Daoy (cell line): ENCODE measurements at places on chromosomes 1 and 21.

- DNase-seq: peak; percentile 95
Observed at GRCh38 chr1:77039739-77040138, 172.5 kb downstream of the ST6GALNAC5 start.

DNA sequence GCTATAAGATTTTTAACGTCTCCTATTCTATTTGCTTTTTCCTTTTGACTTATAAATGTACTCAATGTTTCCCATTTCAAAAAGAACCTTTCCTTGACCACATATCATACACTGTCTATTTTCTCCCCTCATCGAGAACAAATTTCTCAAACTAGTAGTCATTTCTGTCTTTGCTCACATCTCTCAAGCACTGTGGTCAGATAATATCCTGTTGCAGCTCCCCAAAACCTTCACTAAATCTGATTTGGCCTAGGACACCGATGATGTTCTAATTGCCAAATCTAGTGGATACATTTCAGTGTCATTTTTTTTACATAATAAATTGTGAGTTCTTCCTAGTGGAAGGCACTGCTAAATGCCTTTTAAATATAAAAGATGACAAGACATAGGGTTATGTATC lies 19.4 kb downstream of the CXADR start:
- DNase-seq: no peak

DNA sequence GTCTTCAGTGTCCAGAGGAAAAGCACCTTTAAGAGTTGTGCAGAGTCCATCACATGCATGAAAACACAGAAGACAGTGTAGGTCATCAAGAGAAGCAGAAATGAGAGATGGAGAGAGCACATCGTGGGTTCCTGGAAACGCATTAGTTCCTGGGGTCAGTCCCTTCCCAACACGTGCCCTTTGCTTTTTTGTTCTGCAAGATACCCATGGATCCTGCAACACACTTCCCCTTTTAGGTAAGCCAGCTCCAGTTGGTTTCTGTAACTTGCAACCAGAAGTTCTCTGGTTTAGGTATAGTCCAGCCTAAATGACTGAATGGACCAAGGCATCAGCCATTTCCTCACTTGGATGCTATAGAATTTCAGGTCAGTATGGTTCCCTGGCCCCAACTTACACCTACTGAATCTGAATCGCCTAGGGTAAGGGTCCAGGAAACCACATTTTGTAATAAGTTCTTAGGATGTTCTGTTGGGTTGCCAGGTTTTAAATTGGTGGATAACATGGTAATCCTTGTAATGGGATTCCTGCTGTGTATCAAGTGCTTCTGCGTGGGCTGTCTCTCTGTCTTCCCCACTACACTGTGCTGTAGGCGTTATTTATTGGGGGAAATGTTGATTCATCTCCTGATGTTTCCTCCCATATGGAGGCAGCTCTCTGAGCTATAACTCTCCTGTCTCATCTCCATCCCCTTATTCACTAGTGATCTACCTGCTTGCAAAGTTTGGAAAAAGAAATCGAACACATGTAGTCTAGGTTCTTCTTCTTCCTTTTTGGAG lies 230.6 kb downstream of the TNR start:
- DNase-seq: no peak

DNA sequence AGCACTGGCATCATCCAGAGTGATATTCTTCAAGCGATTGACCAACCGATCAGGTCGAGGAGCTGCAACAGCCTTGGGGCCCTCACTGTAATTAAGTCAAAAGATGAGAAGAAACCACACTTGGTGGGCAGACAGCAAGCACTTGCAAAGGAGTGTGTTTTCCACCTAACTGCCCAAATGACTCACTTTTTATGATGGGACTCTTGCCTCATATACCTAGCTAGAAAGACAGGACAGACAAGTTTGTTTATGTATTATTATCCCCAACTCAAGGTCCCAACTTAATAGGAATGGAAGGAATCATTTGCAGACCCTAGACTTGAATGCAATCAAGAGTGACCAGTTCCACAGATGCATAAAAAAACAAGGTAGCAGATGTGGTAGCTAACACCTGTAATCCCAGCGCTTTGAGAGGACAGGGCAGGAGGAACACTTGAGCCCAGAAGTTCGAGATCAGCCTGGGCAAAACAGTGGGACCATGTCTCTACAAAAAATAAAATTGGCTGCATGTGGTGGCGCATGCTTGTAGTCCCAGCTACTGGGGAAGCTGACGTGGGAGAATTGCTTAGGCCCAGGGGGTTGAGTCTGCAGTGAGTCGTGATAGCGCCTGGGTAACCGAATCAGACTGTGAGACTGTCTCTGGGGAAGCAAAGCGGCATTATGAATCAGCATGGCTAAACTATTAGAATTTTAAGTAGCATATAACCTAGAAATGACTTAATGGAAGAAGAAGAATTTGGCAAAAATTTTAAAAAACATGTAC lies 2.3 kb upstream of the NRAS start:
- DNase-seq: peak; percentile 60
